ENCODE measurements at places on chromosomes 2 and 18.

DNA sequence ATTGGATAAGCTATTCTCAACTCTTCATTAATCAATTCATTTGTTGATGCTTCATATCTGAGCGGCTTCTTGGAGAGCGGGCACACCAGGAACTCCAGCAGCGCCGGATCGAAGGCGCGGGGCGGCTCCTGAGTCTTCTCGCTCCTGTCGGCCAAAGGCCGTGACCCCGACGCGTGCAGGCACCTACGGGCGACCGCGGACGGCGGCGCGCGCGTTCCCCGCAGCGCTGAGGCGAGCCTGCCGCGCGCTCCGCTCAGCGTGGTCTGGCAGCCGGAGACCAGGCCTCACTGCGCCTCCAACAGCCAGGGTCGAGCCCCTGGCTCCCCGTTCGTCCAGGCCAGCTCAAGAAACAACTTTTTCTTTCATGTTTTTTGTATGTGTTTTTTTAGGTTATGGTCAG is 97.5 kb downstream of the ICA1L start:
- no peak for DNase-seq

GRCh38 chr2:107334306-107334705 is 448.3 kb upstream of the ST6GAL2 start:
- no peak for DNase-seq

DNA sequence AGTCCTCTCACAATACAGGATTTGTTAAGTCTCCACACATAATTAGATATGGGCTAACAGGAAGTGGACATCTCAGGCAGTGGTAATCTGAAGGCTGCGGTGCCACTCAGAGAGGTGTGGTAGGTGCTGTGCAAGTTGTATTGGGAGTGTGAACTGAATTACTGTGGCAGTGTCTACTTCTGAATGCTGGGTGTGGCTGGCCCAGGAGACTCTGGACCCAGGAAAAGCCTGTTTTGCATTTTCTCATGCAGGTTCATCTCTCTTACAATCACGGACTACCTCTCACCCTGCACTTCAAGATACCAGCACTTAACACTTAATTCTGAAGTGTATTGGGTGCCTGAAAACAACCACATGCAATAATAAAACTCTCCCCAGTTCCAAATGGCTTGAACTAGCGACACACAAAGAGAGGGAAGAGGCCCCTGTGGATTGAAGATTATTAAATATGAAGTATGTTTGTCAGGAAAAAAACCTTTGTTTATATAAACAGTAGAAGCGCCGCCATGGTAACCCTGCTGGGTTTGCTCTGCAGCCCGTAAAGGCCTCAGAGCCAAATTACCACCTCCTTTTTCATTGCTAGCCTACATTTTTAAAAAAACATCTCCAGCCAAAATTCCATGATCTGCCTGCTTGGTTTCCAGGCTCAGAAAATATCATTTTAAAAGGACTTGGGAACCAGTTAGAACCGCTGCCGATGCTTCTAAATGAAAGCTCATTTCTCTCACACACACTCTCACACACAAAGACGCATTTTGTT is 77.5 kb downstream of the GFPT1 start:
- DNase-seq = peak; percentile 52

GRCh38 chr2:199302851-199303250 is 154.9 kb downstream of the SATB2 start:
- no peak for DNase-seq

GRCh38 chr2:8767324-8767723 is 70.1 kb downstream of the KIDINS220 start:
- DNase-seq = no peak

GRCh38 chr2:15560140-15560987 is 770 bp downstream of the NBAS start:
- peak; percentile 14 for DNase-seq

- no peak for DNase-seq
Measured at GRCh38 chr2:129798301-129798581, 181.2 kb upstream of the RAB6C start.

GRCh38 chr18:3264362-3264761 is 2.4 kb downstream of the MYL12B start:
- no peak for DNase-seq
